ENCODE measurements at places on chromosomes 16 and 17.
A peak's percentile ranks its signal among the peaks of the same experiment; 100 is the strongest.

GRCh38 chr16:78437352-78437968 is 338.0 kb downstream of the WWOX start:
- DNase-seq, result peak; percentile 42

DNA sequence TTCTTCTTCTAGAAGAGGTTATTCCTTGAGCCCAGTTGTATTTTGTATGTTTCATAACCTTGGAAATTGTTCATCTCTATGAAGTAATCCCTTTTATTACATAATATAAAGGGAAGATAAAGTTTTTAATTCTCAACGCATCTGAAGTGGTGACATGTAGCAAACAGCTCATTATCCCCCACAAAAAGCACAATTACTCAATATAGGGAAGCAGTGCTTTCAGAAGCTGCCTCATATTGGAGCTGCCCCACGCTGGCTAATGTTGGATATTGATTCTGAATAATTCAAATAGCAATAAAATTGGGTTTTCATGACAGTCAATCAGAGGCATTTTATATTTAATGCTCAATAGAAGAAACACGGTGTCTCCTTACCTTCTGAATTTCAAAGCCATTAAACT is 604.3 kb upstream of the RBFOX1 start:
- DNase-seq, result no peak

DNA sequence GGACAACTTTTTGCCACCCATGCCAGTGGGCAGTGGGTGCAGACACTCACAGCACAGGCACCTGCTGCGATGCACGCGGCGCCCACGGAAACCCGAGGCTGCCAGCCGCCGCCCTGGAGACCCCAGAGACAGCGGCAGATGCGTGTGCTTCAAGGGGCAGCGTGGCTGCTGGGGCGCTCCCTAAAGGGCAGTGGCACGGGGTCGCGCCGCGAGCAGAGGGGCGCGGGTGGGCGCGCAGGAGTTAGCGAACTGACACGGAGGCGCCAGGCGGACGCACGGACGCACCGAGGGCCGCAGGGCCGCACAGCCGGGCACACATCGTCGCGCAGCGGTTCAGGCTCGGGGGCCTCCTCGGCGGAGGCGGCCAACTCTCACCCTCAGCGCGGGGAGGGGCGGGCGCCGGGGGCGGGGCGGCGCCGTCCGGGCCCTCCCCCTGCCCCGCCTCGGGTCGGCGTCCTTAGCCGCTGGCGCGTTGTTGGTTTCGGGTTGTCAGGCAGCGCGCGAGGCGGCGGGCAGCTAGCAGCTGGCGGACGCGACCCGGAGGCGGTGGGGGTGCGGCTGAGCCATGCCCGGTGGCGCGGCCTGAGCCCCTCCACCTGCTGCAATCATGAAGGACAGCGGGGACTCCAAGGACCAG is at the start of gene KIF19:
TSS of gene KIF19 (plus strand) at position 484 of the 637 bp plus-strand sequence. CDS start at position 608, 124 bp downstream.
- DNase-seq, result peak; percentile 76

DNA sequence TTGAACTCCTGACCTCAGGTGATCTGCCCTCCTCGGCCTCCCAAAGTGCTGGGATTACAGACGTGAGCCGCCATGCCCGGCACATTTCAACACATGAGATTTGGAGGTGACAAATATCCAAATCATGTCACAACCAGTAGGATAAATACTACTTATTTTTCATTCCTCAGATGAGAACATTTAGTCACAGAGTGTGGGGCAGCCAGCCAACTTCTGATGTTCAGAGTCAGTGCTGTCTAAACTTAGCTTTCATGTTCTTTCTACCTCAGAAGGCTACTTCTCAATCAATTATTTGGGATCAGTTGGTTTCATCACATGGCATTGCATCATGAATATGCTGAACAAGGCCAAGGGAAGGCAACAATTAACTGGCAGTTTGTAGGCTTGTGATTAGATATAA is 134.5 kb downstream of the CDH13 start:
- DNase-seq, result no peak

- DNase-seq, result no peak
These were observed 30.2 kb downstream of the SPACA3 start for GRCh38 chr17:33021731-33022408.

- DNase-seq, result no peak
These were observed 25.2 kb downstream of the DEF8 start for GRCh38 chr16:89973654-89974335.

DNA sequence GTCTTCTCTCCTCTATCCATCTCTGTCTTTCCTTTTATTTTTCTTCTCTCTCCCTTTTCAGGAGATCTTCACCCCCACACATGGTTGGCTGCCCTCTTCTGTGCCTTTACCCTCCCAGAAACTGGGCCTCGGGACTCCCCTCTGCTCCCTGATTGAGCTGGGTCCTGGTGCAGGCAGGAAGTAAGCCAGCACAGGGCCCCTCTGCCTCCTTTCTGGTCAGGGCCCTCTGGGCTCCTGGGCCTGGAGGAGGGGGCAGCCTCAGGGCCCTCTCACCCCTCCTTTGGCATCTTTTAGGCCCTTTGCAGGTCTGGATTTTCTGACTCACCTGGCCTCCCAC is 21.1 kb upstream of the TAC4 start:
- DNase-seq, result no peak

GRCh38 chr17:18217412-18218015 is 7.9 kb upstream of the LLGL1 start:
- peak; percentile 83 for DNase-seq

Data from activated naive CD4-positive, alpha-beta T cell treated with anti-CD3 and anti-CD28 coated beads, Interleukin-2, amount 10 ng/mL, durations not matched to agents 7 days and 5 days (primary cell).